ENCODE measurements at places on chromosomes 3 and 15. TPM values are rescaled to one million over a fixed set of nuclear protein-coding genes. Genes with fewer than 3 reads are reported as not detected.

ECE2 gene
- not detected for total RNA-seq

MAGEF1 gene
- 32.5 TPM for total RNA-seq

RCN2 gene
- total RNA-seq: 26.5 TPM

VWA5B2 gene
- not detected for total RNA-seq

ATP2C1 gene
- 78.8 TPM for total RNA-seq

ALG1L2 gene
- not detected for total RNA-seq

RHOV gene
- not detected for total RNA-seq

ANKUB1 gene
- total RNA-seq: not detected

RPL14 gene
- total RNA-seq: 1,323 TPM

CPB1 gene
- total RNA-seq: 2.2 TPM

CSPG5 gene
- total RNA-seq: 0.18 TPM

CNBP gene
- total RNA-seq: 438 TPM

CFAP100 gene
- total RNA-seq: not detected

PIAS1 gene
- 37.9 TPM for total RNA-seq

SERPINI2 gene
- 0.40 TPM for total RNA-seq

GNB4 gene
- total RNA-seq: 26.8 TPM

CCDC54 gene
- not detected for total RNA-seq

COL6A5 gene
- total RNA-seq: not detected

CHD2 gene
- total RNA-seq: 38.0 TPM

RAB5A gene
- 52.4 TPM for total RNA-seq

GASK1A gene
- total RNA-seq: 1.2 TPM
